SHP77 treated with DMSO at 0.1 percent for 48 hours (cell line): ENCODE measurements at places on chromosomes 2 and 18.

GRCh38 chr18:76338619-76339245 lies 156.3 kb downstream of the ZNF516 start:
- DNase-seq, result no peak

DNA sequence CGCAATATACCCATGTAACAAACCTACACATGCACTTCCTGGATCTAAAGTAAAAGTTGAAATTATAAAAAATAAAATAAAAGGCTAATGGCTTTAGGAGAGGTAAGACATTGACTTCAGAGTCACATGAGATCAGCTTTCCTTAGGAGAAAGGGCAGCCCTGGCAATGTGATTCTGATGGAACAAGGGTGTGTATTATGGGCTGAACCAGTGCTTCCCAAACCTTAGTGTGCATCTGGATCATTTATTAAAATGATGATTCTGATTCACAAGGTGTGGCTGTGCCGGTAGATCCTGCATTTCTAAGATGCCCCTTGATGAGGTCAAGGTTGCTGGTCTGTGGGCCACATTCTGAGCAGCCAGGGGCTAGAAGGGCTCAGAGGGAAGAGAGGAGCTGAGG lies 42.6 kb downstream of the LAMA3 start:
- DNase-seq, result no peak

DNA sequence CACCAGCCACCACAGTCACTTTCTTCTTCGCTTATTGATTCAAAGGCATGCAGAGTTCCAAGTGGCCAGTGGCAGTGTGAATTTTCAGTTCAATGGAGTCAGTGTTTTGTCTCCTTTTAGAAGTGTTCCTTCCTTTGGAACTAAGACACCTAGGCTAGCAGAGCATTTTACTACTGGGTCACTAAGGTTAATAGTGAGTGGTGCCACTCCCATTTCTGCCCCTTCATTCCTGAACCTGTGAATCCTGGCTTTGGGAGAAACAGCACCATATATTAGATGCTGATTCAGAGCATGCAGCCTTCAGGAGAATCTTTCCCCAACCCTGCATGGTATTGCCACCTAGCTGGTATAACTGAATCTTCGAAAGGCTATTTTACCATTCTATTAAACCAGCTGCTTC lies 312.7 kb downstream of the HRH4 start:
- DNase-seq, result no peak

DNA sequence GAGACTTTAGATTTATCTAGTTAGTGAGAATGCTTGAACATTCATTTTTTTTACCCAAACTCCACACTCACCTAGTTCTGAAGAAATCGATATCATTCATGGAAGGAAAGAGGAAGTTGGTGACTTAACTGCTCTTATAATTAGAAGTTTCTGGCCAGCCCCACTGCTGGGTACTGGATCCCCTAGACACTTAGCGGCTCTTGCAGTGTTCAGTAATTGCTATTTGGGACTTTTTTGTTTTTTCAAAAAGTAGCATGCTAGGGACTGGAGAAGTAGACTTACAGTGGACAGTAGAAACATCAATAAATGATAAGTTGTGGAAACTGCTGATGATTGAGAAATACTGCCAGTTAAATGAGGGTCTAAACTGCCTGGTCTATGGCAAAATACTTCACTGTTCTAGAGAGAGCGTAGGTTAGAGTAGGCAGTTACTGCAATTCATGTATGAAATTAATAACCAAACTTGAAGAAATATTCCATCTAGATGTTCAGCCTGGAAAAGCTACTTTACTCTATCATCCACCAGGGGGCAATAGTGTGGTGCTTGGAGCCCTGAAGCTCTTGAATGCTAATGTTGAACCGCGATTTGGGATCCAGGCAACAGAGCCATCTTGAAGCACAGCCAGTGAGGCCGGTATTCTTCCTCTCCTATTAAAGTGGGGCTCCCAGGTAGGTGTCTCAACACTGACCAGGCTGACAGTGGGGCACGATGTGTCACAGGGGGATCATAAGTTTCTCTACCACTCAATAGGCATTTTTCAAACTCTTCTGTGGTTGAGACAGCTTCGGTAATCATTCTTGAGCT lies 146.1 kb upstream of the SESTD1 start:
- no peak for DNase-seq

DNA sequence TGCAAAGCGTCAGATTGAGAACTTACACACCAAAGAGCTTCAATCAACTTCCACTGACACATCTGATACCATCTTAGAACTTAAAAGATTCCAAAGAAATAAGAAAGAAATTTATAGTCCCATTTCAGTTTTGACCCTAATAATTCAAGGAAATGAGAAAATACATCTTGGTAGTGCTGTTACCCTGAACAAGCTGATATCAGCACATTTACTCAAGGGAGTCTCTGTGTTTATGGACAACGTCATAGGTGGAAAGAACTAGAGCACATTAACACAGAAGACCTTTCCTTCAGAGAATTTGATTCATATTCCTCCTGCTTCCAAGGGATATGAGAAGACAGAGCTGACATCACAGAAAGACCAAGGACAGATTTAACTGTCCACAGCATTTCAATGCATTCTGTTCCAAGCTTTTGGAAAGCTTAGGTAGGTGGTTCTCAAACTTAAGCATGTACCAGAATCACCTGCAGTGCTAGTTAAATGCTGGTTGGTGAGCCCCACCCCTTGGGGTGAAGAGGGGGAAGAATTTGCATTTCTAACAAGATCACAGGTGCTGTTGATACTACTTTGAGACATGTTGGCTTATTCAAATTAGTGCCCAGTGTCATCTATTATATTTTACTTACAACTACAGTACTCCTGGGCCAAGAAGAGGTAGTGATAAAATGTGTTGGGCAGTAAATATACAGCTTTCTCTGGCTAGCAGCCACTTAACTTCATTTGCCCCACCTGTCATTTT lies 59.8 kb downstream of the LDAH start:
- no peak for DNase-seq

GRCh38 chr2:64819774-64820688 lies 166.3 kb upstream of the SERTAD2 start:
- no peak for DNase-seq

GRCh38 chr18:3584897-3585460 lies 135.0 kb downstream of the TGIF1 start:
- DNase-seq, result no peak

DNA sequence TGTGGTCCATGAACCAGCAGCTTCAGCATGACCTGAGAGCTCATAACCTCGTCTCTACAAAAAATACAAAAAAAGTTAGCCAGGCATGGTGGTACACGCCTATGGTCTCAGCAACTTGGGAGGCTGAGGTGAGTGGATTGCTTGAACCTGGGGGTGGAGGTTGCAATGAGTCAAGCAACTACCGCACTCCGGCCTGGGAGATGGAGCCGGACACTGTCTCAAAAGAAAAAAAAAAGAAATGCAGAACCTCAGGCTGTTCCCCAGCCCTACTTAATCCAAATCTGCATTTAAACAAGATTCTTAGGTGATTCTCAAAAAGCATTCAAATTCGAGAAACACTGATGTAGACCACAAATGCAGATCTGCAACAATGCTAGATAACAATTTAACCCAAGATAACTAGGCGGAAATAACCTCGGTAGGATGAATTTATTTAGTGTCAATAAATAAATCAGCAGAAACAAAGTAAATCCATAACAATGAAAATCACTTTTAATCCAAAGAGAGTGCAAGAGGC lies 203.5 kb downstream of the SP3 start:
- no peak for DNase-seq

GRCh38 chr2:21543630-21544029 lies 419.9 kb downstream of the TDRD15 start:
- DNase-seq, result no peak

- DNase-seq, result no peak
Measured at GRCh38 chr18:76314496-76314895, 180.5 kb downstream of the ZNF516 start.

GRCh38 chr18:70289351-70290312 lies 787 bp downstream of the SOCS6 start:
- no peak for DNase-seq

- no peak for DNase-seq
Measured at GRCh38 chr2:163255086-163255485, 416.5 kb upstream of the KCNH7 start.

GRCh38 chr18:8876887-8877286 lies 171.5 kb downstream of the MTCL1 start:
- no peak for DNase-seq

GRCh38 chr2:24920098-24920808 lies at the start of gene ADCY3:
Gene ADCY3 (minus strand): TSS chr2:24920237. CDS start chr2:24918987, 1,250 bp downstream.
- DNase-seq, result no peak
